ENCODE measurements at places on chromosomes 1 and 21.

- no peak for DNase-seq
Measured at GRCh38 chr1:8004113-8004802, 21.9 kb downstream of the ERRFI1 start.

- DNase-seq = no peak
Measured at GRCh38 chr1:66968574-66968973, 43.8 kb downstream of the MIER1 start.

DNA sequence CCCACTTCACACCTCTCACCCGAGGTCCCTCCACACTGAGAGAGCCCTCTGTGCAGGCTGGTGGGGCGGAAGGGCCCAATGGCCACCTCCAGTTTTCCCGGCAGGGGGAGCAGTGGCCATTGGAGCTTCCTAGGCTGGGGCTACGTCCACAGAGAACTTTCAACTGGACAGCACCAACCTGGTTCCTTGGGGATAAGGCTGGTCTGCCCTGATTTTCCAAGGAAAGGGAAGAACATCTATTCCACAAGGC lies 20.3 kb upstream of the LAPTM5 start:
- DNase-seq = no peak

DNA sequence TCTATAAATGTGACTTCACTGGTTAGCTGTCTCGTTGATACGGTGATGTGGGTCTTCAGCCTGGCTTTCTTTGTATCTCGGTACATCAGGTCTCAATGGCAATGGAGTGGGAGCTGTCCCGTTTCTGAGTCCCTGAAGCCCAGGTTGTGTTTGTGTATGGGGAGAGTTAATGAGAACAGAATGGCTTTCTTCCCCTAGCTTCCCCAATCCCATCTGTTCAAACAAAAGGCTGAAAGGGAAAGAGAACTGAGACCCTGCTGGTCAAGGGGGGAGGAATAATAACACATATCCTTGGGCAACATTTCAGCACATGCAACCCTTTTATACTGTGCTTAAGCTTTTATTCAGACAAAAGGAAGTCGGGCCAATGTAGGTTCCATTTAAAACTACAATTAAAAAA lies 28.4 kb upstream of the CASQ2 start:
- no peak for DNase-seq

- DNase-seq = no peak
Measured at GRCh38 chr1:194164755-194165154, 978.3 kb upstream of the B3GALT2 start.

DNA sequence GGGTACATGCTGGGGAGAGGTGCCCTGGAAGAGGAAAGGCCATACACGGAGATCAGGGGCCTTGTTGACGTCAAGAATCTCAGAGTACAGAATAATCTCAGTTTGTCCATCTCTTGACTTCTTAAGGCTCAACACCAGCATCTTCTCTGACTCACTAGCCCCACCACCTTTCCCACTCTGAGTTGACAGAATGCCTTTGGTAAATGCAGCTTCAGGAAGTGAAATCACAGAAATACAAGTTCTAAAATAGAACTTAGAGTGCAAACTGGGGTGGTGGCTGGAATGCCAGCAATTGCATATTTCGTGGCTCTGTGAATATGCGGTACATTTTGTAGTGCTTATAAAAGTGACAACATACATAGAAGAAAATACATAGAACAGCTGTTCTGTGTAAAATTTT lies 1.6 kb downstream of the COG2 start:
- DNase-seq = no peak

- no peak for DNase-seq
Measured at GRCh38 chr21:45640001-45640887, 3.3 kb upstream of the PCBP3 start.

GRCh38 chr1:65581119-65581518 lies 160.7 kb downstream of the LEPR start:
- no peak for DNase-seq

GRCh38 chr21:15054089-15054488 lies 10.7 kb downstream of the NRIP1 start:
- DNase-seq = no peak

GRCh38 chr1:234914606-234915290 lies 213.9 kb downstream of the TOMM20 start:
- DNase-seq = no peak

GRCh38 chr1:26839779-26840178 lies 13.3 kb downstream of the ZDHHC18 start:
- no peak for DNase-seq

GRCh38 chr1:212034516-212035122 lies 738 bp downstream of the INTS7 start:
- no peak for DNase-seq

DNA sequence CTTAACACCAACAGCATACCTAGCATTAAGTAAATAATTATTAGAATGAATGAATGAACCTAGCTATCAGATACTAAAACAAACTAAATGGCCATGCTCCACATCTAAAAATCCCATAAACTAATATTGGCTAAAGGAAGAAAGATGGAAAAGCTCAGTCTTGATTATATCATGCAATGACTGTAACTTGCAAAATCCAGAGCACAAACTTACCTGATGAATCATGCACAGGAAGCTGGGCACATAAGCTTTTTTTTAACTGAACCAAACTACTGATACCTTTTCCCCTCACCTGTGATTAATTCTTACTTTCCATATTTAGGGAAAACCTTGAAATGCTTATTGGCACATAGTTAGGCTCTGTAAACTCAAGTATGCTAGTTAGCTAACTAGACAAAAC lies 70.2 kb downstream of the KIF14 start:
- no peak for DNase-seq

- DNase-seq = no peak
Measured at GRCh38 chr1:22976461-22977243, 4.0 kb upstream of the LACTBL1 start.

DNA sequence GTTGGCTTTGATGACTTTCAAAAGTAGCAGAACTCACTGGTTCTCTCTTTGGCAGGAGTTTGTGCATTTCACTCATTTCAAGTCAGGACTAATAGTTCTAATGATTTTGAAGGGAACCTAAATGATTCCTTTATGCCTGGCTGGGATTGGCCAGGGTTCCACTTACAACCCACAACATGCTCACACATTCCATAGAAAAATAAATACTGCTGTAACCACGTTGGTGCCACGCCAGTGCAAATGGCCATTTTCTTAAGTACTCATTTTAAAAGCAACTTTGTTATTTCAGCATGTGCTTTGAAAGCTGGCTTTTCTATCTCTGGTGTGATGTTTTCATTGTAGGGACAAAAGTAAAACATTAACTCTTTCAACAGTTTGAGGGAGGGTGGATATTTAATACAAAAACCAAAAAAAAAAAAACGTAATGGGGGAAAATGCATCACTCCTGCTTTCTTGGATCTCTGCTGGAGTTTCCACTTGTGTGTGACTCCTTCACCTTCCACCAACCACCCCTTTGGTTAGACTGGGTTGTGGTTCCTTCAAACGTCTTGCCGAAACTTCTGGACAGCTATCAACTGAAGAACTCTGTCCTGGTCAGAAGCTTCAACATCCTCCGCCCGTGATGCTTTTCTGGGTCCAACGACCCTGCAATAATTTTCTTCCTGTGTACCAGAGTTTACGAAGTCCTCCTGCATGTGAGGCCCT lies 300.4 kb upstream of the RUNX1 start:
- no peak for DNase-seq

- no peak for DNase-seq
Measured at GRCh38 chr1:209368864-209369598, 214.5 kb upstream of the CAMK1G start.

DNA sequence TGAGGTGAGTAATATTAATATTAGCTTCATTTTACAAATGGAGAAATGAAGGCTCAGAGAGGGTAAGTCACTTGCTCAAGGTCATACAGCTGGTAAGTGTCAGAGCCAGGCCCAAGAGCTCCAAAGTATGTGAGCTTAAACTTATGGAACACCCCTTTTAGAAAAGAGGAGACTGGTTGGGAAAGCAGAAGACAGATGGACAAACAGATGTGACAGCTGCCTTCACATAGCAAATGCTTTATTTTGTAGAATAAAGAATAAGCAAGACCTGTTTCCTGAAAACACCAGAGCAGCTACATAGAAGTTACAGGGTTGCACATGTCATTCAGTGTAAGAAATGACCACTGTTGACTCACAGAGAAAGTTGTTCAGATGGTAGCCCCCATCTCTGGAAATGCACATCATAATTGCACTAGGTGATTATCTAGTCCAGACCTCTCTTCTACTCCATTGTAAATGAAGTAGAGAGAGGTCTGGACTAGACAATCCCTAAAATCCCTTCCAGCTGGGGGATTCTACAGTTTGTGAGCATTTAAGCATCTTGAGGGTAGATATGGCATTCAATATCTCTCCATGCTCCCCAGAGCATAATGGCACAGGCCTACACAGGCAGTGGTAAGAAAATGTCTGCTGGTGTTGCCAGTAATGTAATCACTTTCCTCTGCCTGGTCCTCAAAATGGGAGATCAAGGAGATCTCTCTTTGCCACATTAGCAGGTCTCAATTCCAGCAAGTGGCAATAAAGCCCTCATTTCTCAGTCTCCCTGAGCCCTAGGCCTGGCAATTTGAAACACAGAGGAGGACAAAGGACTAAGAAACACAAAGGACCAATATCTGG lies 188.2 kb upstream of the FGGY start:
- no peak for DNase-seq

DNA sequence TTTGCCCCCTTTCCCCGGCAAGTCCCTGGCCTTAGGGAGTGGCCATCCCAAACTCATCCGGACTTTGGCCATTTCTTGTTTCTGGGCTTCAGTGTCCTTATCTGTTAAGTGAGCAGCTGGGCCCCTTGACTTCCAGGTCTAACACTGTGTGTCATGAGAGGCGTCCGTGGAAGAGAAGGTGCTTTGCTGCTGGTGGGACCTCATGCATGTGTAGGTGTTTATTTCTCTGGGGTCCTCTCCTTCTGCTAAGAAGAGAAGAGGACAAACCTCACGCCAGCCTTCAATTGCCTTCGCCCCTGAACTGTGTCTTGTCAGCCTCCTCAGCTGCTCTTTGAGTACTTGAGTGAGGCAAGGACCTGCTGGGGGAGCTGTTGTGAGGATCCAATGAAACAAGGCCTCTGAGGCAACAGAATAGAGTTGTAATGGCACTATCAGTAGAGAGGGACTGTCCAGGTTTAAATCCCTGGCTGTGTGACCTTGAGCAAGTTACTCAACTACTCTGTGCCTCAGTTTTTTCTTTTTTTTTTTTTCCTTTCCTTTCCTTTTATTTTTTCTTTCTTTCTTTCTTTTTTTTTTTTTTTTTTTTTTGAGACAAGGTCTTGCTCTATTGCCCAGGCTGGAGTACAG lies 72.5 kb downstream of the RUNX3 start:
- DNase-seq = no peak

GRCh38 chr1:68384321-68384813 lies 65.4 kb downstream of the RPE65 start:
- DNase-seq = no peak

DNA sequence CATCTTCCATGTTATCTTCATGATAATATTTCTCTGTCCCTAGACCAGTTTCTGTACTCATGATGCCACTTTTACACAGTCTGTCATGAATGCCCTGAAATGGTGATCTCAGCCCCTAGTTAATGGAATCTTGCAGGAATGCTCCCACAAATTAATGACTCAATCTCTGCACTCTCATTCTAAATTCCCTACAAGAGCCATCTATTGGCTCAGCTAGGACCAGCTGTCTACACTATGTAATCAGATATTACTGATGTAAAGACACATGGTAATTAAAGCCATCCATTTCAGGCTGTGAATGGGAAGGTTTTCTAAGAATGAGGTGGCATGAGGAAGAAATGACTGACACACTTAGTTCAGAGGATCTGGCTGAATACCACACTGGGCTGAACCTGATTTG lies 199.1 kb upstream of the KCND3 start:
- DNase-seq = no peak

DNA sequence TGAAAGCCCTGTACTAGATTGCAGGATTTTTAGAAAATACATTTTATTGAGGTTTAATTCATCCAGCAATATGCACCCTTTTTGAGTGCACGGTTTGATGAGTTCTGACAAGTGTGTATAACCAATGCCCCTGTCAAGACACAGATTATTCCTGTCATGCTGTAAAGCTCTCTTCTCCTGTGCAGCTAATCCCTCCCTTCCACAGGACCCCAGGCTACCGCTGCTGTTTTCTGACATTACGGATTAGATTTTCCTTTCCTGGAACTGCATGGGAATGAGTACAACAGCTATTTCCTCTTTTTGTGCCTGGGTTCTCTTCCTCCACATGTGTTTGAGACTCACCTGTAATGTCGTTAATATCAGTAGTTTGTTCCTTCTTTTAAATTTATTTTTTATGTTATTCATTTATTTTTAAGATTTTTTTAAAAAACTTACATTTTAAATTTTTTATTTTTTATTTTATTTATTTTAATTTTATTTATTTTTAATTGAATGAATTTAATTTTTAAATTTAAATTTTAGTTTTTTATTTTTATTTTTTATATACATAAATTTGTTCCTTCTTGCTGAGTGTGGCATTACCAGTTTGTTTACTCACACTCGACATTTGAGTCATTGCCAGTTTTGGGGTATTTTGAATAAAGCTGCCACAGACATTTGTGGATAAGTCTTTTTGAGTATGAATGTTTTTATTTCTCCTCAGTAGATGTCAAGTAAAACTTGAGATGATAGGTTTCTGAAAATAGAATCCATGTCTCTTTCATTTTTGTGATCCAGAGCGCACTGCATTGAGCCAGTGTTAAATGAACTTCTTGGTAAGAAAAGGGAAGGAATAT lies 79.0 kb upstream of the B3GALT5 start:
- DNase-seq = no peak

DNA sequence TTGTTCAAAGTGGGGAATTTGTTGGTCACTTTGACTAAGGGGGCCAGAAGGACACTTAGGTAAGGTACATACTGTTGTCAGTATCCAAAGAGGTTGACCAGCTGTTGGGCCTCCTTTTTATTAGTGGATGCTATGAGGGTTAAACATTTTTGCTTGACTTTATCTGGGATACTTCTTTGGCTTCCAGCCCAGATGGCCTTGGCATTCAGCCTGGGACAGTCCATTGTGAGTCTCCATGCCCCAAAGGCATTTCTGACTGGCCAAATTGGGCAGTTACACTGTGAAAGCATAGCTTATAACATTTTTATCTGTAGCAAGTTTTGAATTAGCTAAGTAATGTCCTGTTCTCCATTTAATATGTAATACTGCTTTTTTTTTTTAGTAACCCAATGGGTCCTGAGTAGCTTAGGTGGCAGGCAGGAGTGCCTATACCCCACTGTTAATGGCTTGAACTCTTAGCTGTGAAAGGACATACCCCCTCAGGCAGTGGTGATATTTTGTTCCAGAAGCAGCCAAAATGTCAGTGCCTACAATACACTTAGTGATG lies 35.4 kb upstream of the CD1D start:
- no peak for DNase-seq

- no peak for DNase-seq
Measured at GRCh38 chr1:54606096-54606989, 17.0 kb downstream of the FAM151A start.

Data from activated CD4-positive, alpha-beta T cell treated with anti-CD3 and anti-CD28 coated beads, Interleukin-2, amount 50 U/mL, for 24 hours (primary cell).